ENCODE measurements at places on chromosomes 12 and 14.

DNA sequence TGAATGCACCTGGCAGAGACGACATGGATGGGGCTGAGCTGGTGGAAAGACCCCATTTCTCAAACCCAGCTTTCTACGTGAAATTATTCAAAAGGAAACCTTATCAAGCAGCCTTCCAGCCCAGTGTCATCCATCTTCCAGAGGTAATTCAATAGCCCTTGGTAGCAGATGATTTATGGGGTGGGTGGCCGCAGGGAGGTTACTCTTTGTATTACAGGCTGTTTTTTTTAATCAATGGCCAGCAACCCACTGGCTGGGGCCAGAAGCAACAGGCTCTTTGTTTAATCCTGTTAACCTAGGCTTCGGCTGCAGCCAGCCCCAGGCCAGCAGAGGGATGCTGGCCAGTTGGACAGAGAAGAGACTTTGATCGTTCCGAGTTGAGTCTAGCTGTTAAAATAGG lies 139.8 kb upstream of the SRRM4 start:
- no peak for DNase-seq

DNA sequence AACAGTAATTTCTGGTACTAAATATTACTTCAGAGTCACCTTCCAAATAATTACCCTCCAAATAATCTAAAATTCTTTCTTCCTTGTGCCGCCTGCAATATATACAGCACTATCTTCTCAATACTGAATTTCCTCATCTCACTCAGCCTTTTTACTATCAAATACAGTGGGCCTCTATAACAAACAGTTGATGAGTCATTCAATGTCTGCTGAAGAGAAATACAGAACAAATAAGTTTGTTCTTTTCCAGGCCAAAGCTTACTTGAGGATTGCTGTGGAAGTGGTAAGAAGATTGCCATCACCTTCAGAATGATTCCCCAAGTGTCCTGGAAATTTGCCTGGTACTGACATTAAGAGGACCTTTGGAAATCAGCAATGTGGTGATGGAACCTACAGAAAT lies 218.2 kb upstream of the ARHGAP5 start:
- no peak for DNase-seq

- no peak for DNase-seq
These were observed 2.2 kb downstream of the CDK2AP1 start for GRCh38 chr12:123269395-123269892.

- DNase-seq, result no peak
These were observed 805.8 kb downstream of the DIO2 start for GRCh38 chr14:79405512-79405910.

- no peak for DNase-seq
These were observed 60.6 kb downstream of the DAAM1 start for GRCh38 chr14:59249029-59249428.

DNA sequence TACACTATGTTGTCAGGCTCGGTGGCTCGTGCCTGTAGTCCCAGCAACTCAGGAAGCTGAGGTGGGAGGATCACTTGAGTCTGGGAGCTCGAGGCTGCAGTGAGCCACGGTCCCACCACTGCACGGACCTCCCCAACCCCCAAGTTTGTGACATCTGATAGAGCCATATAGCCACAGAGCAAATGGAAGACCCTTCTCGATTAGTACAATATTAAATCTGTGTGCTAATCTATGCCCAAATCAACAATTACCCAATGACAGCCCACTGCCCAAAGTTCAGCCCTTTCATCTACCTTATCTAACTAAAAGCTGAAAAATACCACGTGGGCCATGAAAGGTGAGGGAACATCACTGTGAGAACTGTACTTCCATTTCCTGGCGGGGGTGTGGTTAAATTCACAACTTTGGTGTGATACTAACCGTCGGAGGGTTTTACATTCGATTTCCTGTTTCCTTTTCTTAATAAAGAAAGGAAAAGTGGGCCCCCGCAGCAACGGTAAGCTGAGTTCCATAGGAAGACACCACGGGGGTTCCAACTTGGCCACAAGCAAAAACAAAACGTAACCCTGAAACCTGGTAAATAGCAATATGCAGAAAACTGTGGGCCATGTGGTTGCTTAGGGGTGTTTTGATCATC lies 31.2 kb upstream of the FOS start:
- peak; percentile 16 for DNase-seq

DNA sequence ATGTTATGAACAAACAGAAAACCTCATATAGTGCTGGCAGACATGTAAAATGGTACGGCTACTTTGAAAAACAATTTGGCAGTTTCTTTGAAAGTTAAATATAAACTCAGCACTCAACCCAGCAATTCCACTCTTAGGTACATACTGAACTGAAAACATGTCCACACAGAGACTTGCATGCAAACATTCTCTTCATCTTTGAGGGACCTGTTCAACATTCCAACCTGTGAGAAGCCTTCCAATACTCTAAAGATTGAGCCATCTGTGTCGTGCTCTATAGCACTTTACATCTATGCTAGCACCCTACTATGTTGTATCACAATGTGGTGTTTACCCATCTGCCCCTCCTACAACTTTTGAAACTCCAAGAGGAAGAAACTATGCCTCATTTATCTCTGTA lies 79.3 kb downstream of the DNAI7 start:
- no peak for DNase-seq

GRCh38 chr12:118190266-118190665 lies 54.3 kb downstream of the PEBP1 start:
- no peak for DNase-seq

DNA sequence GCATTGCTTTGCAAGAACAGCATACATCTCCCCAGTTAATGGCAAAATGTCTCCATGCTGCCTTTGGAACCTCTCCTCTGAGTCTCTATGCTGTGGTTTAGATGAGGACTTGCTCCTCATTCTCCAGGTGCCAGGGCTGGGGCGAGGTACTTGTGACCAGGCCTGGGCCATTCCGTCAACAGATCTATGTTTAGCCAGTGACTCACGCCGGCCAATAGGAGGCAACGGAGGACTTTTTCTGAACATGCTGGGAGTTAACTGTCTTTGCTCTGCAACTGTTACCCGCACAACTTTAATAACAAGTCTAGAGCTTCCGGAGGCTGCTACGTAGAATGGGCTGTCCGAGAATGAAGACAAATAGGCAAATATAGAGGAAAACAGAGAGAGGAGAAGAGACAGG lies 214.2 kb downstream of the GLT1D1 start:
- no peak for DNase-seq

GRCh38 chr12:7892186-7892980 lies 19.7 kb upstream of the SLC2A14 start:
- no peak for DNase-seq

DNA sequence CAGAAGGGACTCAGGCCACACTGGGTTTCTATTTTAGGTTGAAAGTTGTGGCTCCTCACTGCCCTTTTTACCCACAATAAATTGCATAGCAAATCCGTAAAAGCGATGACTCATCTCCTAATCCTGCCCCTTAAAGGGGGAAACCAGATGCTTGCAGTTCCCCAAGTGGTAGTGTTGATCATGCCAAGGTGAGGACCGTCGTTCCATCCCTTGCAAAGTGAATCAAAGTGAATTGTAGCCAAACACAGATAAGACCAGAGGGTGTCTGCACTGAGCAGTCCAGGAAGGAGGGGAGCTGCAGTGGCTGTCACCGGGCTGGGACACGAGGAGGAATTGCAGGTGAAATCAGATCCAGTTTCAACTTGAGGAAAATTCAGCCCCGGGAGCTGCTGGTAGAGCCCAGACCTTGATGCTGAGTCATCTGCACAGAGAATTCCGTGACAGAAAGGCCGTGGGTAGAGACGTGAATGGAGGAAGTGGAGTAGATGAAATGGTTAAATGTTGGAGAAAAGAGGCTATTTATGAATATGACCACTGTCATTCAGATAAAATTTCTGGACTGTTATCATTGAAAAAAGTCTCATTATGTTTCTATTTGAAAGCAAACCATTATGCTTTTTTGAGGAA lies 44.2 kb upstream of the MMP17 start:
- no peak for DNase-seq

- DNase-seq, result no peak
These were observed 20.9 kb upstream of the PLXNC1 start for GRCh38 chr12:94127239-94128131.

- DNase-seq, result no peak
These were observed 164.6 kb downstream of the EGLN3 start for GRCh38 chr14:33786091-33786825.

All from stimulated activated CD8-positive, alpha-beta memory T cell treated with anti-CD3 and anti-CD28 coated beads, Interleukin-4, amount 100 ng/mL, for 1 hour (primary cell).